ENCODE measurements at places on chromosomes 3 and 15.

- DNase-seq: peak; percentile 1
Observed at GRCh38 chr3:19543212-19543841, 390.7 kb downstream of the EFHB start.

GRCh38 chr3:101823525-101823924, 25.8 kb upstream of the NFKBIZ start:
- no peak for DNase-seq

DNA sequence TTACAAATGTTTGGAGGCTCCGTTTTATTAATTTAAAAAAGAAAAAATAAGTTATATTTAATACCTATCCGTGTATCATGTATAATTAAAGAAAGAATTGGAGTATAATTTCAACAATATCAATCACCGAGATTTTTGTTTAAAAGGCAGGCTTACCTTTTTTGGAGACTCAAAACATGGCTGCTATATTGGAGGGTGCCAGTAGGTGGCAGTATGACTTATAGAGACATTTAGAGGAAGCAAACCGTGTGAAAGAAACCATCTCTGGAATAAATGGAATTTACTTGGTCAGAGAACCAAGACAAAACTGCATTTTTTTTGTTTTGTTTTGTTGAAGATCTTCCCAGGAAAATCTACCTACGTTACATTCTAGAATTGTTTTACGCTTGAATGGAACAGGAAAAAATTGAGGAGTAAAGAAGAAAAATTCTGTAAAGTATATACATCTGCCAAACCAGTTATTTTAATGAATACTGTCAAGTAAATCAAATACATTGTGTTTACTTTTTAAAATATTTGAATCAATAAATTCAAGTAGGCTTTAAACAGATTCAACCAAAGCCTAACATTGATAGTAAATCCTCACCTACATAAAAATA, 802.6 kb upstream of the ALCAM start:
- DNase-seq: peak; percentile 15

DNA sequence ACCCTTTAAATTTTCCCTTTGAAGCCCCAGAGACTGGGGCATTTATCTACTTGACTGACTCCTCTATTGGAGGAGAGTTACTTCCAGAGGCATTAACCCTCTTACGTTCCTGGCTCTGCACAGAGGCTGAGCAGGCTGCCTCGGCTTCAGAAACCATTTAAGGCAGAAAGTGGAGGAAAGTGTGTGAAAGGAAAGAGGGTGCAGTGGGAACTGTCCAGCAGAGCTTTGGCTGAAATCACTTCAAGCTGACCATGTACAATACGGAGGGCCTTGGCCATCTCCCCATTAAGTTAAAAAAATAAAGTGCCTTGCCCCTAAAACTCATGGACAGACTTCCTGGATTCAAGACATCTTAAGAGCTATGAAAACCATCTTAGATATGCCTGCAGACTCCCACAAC, 238.7 kb downstream of the SV2B start:
- DNase-seq: no peak

DNA sequence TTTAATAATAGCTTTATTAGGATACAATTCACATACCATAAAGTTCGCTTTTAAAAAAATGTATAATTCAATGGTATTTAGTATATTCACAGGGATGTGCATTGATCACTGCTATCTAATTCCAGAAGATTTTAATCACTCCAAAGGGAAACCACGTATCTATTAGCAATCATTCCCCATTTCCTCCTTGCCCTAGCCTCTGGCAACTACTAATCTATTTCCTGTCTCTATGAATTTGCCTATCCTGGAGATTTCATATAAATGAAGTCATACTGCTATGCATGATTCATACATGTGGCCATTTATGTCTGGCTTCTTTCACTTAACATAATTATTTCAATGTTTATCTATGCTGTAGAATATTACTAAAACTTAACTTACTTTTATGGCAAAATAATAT, 32.0 kb upstream of the CASR start:
- no peak for DNase-seq

GRCh38 chr15:47568030-47568429, 149.3 kb upstream of the SEMA6D start:
- DNase-seq: no peak

GRCh38 chr3:125172346-125172745, 40.2 kb downstream of the SLC12A8 start:
- DNase-seq: no peak

DNA sequence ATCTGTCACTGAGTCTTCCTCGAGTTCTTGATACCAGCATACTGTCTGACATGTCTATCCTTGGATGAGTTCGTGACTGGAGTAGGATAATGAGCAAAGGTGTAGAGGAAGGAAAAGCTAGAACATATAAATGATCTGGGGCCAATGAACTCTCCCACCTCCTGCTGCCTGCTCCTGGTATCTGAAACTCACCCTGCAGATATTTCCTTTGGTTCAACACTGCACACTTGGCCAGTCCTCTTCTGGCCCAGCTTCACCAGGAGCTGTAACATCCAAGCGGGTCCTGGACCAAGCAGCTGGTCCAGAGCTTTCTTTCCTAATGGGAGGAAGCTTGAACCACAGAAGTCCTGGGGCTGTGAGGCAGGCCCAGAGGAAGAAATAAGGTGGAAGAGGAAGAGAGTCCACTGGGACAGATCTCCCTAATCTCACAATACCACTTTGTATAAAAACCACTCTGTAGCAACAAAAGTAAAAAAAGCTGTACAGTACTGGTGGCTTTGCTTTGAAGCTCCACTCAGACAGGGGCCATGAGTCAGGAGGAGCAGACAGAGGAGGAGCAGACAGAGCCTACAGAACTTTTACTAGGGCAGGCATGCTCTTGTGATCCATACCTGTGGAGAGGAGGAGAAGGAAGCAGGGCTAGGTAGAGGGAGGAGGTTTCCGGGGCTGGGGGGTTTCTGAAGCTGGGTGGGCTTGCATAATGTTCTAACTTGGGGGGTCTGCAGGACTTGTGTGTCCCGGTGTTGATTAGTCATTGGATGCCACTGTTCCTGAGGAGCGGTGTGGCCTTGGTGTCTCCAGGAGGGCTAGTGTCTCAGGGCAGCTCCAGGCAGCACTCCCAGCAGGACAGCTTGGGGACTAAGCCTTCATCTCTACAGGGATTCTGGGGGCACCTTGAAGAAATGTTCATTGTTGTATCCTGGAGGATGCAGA, 166.9 kb downstream of the ABHD5 start:
- no peak for DNase-seq

DNA sequence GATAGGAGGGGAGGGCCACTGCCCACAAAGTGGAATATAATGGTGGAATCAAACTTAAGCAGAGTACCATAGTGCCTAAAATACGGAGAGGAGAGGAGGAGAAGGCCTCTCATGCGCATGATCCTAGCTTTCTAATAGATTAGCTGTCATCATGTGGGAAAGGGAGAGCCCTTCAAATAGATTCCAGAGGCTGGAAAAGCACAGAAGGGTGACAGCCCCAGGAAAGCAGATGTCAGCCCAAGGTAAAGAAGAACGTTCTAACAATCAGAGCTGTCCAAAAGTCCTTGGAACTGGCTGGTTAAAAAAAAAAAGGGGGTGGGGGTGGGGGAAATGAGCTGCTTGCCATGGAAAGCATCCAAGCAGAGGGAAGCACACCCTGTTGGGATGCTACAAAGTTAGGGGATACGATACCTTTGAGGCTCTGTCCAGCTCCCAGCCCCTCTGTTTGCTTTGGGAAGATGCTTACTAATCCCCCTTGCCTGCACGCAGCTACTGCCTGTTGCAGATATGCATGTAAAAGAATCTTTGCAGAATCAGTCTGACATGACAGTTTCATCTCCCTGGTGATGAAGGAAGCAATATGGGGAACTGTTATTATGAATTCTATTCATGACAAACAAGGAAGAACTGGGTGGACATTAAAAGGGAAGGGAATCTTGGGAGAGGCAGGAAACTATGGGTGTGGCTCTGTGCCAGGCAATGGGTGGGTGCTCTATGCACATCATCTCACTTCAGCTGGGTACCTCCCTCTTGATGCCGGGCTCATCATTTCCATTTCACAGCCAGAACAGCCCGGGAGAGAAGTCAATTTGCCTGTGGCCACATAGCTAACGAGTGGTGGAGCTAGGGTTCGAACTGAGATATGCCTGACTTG, 10.1 kb upstream of the LMCD1 start:
- no peak for DNase-seq

- no peak for DNase-seq
Observed at GRCh38 chr15:51284871-51285270, 53.5 kb downstream of the CYP19A1 start.

- no peak for DNase-seq
Observed at GRCh38 chr3:30248423-30248822, 358.0 kb upstream of the TGFBR2 start.

GRCh38 chr3:127848131-127849129, 26.1 kb upstream of the MGLL start:
- DNase-seq: peak; percentile 16

GRCh38 chr3:12472000-12472610, 12.2 kb upstream of the TSEN2 start:
- no peak for DNase-seq

DNA sequence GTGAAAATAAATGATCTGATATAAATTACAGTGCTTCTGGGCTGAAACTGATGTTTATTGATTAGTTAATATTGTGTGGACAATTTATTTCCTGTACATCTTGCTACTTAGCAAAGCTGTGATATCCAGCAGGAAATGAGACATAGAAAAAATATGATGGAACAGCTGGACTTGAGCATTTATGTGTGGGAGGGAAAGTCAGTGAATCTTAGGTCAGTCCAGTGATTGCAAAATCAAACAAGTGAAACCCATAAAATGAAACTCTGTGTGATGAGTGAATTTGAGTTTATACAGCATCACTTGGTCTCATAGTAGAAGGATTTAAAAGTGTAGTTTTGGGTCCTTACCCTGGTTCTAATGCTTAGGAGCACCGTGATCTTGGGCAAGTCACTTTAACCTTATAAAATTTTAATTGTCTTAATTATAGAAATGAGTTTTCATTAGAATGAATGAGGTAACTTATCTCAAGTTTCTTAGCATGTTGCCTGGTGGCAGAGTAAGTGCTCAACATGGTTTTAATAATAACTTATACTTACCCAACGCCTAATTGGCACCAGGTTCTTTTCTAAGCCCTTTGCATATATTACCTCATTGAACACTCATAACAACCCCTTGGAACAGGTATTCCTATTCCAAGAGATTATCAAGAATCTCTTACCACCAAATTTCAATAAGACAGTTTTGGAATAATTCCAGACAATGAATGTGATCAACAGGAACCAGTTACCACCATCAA, 194.6 kb downstream of the ADAMTSL3 start:
- no peak for DNase-seq

- DNase-seq: no peak
Observed at GRCh38 chr15:90966262-90966661, 11.6 kb downstream of the RCCD1 start.

DNA sequence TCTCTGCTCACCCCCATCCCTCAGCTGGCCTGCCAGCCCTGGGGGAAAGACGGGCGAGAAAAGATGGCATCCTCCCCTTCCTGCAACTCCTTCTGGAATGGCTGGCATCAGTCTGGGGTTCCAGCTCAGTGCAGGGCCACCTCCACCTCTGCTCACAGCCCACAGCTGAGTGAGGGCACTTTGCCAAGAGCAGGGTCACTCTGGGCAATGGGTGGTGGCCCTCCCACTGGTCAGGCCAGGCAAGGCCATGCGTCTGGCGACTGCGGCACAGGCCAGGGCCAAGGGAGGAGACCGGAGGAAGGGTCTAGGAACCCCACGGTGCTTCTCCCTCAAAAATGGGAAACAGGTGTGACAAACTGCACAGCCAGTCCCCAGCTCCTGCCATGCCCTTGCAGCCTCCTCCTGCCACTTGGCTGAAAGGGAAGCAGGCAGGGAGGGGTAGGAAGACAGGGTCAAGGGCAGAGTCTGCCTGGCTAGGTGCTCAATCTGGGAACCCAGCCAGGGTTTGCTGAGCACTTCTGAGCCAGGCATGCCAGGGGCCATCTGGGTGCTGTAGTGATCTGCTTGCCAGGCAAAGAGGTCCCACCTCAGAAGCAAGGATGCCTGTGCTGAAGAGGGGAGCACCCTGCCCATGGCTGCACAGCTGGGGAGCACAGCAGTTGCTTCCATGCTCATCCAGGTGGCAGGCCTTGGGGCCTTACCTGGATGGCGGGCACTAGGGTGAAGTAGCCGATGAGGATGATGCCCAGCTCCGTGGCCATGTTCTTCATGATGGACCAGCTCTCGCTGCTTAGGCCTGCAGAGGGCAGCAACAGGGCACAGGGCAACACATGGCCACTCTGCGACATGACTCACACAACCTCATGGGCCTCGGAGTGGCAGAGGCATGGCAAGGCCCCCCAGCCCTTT, 41.2 kb downstream of the PTPN23 start:
- DNase-seq: no peak

DNA sequence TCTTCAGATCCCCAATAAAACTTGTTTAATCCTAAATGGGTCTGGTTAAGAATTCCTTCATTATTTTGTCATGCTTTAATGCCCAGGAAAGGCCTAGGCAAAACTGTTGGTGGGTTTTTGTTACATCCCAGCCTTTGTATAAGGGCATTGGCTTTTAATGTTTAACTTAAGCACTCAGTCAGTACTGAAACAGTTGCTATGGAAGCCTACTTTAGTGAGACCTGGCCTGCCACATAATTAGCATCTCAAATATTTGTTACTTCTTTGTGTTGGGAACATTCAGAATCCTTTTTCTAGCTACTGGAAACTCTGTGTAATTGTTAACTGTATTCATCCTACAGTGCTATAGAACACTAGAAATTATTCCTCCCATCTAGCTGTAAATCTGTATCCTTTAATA, 369.6 kb upstream of the ATP10A start:
- no peak for DNase-seq

- no peak for DNase-seq
Observed at GRCh38 chr3:151410891-151411559, 26.5 kb upstream of the P2RY12 start.

DNA sequence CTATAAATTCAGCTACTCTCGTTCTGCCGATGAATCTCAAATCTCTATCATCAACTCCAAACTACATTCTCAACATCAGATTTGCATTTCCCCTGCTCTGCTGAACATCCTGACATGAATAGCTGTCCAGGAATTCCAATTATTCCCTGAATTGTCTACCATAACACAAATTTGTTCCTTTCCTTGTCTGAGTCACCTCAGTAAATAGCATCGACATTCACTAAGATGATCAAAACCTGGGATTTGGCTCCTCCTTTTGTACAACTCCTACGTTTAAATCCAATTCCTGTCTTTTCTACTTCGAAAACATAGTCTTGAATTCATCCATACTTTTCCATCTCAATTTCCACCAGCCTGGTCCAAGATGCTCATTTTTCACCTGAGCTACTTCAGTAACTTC, 107.0 kb downstream of the GREM1 start:
- no peak for DNase-seq

DNA sequence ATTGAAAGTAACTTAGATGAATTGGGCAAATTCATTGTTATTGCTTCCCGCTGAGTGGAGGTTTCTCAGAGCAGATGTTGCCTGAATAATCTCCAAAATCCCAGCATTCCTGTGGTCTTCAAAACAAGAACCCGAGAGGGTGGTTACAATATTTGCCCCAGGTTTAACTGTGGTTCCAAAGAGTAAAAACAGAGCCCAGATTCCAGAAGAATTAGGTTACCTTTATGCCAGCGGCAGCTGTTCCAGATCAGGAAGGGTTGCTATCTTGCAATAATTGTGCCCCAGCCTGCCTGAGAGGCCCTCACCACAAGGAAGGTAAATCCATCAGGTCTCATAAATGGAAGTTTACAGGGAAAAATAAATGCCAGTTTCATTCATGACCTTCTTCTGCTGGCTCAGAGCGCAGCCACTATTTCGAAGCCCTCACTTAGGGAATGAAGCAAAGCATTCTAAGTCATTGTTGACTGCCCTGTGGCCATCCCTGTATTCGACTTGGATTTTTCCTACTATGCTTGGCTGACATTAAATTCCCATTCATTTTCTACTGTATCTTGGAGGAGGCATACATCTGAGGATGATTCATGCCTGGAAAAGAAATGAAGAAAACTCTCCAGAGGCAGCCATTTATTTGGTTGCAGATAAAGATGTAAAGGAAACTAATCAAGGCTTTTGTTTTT, 54.6 kb downstream of the SSUH2 start:
- DNase-seq: no peak
